HuH-7 (cell line): ENCODE measurements at places on chromosomes 11 and 22.

- DNase-seq = no peak
These were observed 83.6 kb upstream of the TBCEL start for GRCh38 chr11:120940160-120940848.

GRCh38 chr11:2565447-2566222 lies 120.8 kb downstream of the KCNQ1 start:
- no peak for DNase-seq

- DNase-seq = no peak
These were observed 164.5 kb downstream of the CRYBB2 start for GRCh38 chr22:25383892-25384291.

DNA sequence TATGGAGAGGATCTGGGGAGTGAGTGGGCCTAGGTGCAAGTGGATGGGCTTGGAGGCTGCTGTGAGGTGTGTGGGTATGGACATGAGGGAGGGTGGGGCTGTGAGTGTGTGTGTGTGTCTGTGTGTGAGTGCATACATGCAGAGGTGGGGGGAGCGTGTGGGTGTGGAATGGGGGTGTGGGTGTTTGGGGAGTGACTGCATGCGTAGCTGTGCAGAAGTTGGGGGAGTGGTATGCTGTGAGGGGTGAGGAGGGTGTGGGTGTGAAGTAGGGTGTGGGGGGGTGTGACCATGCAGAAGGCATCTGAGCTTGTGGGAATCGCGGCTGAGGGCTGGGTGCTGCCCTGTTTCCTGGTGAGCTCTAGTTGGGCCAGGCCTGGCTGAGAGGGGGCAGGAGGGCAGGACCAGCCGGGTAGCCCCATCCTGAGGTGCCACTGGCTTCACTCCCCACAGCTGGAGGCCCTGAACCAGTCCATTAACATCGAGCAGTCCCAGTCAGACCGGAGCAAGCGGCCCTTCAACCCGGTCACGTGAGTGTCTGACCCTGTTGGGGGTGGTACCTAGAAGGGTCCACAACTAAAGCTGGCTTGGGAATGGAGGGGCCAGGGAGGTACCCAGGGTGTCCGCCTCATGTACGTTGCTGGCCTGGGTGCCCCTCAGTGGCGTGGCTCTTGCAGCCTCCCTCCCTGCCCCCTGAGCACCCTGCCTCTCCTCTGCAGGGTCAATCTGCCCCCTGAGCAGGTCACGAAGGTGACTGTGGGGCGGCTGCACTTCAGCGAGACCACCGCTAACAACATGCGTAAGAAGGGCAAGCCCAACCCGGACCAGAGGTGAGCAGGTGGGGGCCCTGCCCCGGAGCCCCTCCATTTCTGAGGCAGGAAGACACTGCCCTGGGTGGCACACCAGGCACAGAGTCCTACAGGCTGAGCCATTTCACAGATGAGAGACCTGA lies 16.5 kb downstream of the TMEM258 start:
- no peak for DNase-seq

DNA sequence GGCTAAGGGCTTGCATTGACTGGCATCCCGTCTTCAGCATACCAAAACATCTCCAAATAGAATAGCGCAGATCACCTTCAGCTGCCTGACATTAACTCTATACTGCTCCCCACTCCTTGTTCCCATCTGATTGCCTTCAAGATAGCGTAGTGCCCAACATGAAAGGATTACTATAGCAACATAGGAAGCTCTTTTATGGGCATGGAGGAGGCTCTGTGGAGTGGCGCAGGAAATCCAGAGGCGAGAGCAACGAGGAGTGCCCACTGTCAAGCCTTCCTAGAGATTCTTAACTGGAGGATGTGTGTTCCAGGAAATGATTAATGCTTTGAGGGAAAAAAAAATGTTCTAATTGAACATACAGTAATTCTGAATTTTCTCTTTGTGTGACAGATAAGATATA lies 213.3 kb downstream of the CADM1 start:
- no peak for DNase-seq

DNA sequence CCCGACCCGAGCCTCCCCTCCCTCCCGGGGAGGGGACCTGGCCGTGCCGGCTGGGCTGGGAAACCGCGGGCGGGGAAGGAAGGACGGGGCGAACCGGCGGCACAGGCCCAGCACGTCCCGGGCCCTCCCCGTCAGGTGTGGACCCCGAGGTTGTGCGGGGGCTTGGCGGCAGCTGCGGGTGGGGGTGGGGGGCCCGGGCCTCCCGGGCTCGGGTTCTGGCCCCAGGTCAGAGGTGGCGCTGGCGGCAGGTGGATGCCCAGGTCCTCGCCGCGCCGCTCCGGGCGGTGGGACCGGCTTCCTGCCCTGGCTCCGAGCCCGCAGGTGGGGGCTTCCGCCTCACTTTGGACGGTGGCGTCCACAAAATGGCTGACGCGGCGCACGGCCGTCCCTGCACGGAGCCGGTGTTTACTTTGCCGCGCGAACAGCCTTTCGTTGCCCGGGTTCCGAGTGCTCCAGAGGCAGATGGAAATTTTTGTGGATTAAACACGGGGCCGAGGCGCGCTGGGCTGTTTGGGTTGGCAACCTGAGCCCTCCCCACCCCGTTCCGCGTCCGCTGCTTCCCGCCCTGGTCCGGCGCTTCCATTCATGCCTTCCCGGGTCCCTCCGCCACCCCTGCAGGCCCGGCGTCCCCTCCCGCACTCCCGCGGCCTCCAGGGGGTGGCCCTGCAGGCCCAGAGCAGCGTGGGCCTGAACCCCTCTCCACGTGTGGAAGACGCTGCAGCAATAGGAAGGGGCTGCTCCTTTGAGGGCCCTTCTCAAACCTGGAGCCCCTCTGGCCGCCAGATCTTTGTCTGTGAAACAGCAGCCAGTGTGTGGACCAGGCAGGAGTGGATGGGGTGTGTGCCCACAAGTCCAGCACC lies 92.0 kb upstream of the KCNQ1OT1 start:
- no peak for DNase-seq

GRCh38 chr11:47241841-47242301 lies 6.7 kb downstream of the ACP2 start:
- no peak for DNase-seq

DNA sequence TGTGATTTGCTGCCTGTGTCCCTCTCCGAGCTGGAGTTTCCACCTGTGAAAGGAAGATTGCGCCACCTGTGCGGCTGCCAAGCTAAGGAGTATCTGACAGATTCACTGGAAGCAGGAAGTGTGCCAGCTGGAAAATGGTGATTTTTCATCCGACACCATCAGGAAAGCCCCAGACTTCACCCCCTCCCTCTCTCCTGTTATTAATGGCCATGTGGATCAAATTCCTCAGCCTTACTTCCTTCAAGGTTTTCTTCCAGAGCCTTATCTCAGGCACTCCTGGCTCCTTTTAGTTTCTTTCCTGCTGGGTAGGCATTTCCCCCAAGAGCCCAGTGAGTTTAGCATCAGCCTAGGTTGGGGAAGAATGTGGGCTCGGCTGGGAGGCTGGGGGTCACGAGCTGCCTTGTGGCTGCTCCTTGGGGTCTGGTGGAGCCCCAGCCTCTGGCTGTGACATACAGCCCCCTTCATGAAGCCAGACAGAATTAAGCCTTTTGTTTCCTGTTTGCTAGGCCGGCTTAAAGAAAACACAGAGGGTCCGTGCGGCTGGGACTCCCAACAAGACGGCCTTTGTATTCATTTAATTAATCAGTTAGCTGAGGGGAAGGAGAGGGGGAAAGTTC lies 37.1 kb downstream of the PKNOX2 start:
- no peak for DNase-seq

GRCh38 chr11:47398011-47398410 lies 10.4 kb upstream of the SLC39A13 start:
- DNase-seq = no peak

DNA sequence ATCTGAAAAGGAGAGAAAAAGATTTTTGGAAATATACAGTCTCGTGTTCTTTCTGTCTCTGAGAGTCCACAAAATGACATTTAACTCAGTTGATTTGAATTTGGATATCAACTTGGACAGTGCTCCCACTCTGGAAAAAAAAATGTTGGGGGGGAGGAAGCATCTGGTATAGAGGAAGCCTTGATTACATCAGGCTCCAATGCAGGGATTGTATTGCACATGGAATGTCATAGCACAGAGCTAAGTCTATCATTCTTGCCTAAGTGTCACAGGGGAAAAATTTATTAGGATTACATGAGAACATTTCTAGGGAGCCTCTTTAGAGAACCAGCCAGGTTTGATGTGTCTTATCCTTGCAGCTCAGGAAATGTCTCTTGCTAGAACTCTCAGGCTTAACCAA lies 23.0 kb downstream of the MS4A6A start:
- no peak for DNase-seq

- DNase-seq = no peak
These were observed 309.8 kb downstream of the TTC28 start for GRCh38 chr22:28369854-28370253.

DNA sequence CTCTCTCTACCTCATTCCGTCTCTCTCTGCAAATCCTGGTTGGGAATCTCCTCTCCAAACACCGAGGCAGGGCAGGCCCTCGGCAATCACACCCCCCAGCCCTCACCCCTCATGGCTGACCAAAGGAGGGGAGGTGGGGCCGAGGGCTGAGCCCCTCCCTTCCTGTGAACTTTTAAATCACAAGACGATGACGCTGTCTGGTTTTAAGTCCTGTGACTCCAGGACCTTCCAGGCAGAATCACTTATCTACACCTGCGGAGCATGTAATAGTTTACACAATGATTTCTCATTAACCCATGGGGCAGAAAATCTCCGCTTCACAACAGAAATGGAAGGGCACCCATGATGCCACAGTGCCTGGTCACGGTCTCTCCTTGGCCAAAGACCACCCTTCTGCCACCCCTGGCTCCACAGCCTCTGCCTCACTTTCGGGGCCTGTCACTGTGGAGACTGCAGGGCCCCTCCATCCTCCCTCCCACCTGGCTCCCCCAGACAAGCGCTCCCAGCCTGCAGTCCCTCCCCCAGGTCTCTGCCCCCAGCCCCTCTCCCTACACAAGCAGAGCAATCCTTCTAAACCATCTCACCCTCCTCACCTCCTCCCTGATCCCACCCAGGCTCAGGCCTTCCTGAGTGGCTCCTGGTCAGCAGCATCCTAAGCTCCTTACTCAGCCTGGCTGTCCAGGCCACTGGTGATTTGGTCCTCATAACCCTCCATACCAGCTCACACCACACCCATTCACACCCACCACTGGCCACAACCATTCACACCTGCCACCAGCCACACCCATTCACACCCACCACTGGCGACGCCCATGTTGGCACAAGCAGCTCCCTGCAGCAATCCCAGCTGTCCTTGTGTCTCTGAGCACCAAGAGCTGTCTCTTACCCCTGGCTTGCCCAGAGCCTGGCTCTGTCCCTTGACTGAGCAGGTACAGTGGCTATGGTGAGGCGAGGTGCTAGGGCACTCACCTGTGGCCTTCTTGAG lies 30.7 kb upstream of the ARFGAP3 start:
- DNase-seq = peak; percentile 32
